ENCODE measurements at places on chromosomes 4 and X. TPM values are rescaled to one million over a fixed set of nuclear protein-coding genes. Genes with fewer than 3 reads are reported as not detected.
A peak's percentile ranks its signal among the peaks of the same experiment; 100 is the strongest.

DNA sequence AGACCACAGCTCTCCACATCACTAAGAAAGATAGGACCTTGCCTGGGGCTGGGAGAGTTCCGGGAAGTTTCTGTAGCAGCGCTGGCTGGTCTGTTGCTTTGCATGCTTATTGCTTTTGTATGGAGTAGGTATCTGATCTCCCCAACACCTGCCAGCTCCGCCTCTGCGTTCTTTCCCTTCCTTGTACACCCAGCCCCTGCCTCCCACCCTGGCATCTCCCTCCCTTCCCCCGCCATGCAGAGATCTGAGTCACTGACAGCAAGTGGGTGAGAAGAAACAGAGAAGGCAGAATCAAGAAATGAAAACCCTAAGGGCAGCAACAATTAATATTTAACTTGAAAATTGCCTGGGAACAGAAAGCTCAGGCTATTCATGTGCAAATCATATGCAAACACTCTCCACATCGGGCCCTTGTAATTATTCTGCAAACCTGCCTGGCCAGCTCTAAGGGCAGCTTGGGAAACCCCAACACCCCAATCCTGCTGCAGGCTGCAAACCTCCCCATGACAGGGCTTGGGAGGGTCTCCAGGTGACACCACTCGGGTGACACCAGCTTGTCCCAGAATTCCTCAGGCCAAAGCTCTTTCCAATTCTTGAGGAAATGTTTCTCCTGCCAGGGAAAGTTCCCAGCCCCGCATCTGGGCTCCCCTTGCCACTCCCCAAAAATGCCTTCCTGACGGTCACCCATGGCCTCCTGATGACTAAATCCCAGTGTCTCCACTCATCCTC, 257.2 kb downstream of the FBXW7 start:
- H3K36me3 ChIP-seq: no peaks in the 10 kb centered on the region
- DNase-seq: no peak
- no peak overlapping the region for H3K27ac ChIP-seq

GRCh38 chr4:73589261-73589847, 30.9 kb downstream of the RASSF6 start:
- H3K27ac ChIP-seq: no peak overlapping the region
- no peaks in the 10 kb centered on the region for H3K36me3 ChIP-seq
- H3K4me3 ChIP-seq: no peak overlapping the region
- no peaks in the 10 kb centered on the region for H3K27me3 ChIP-seq

DNA sequence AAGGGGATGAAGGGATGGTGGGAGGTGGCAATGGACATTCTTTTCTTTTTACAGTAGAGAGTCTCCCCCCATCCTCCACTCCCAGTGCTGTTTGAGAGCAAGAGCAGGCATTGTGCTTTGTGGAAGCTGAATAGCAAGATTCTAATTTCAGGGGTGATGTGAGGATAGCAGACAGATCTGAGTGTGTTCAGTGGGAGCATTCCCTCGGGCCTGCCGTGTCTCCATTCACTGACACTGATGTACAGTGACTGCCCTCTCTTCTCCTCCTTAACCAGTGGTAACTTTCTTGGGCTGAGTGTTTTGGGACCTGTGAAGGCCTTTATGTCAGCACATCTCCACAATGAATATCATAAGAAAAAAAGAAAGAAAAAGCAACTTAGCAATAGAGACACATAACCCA, 396.6 kb upstream of the RPS6KA3 start:
- H3K36me3 ChIP-seq: no peaks in the 10 kb centered on the region
- no peak for DNase-seq
- no peaks in the 10 kb centered on the region for H3K4me1 ChIP-seq
- no peak overlapping the region for H3K4me3 ChIP-seq
- H3K27me3 ChIP-seq: no peaks in the 10 kb centered on the region
- no peak overlapping the region for H3K27ac ChIP-seq

- H3K27me3 ChIP-seq: no peaks in the 10 kb centered on the region
- peak overlapping the region; percentile 96 for H3K27ac ChIP-seq
- H3K4me3 ChIP-seq: peak overlapping the region; percentile 70
- H3K36me3 ChIP-seq: peaks cover 44% of the 10 kb centered on the region
- peaks cover 98% of the 10 kb centered on the region for H3K4me1 ChIP-seq
Measured at GRCh38 chrX:154733066-154733425, 17.8 kb downstream of the GAB3 start.

- peak; percentile 33 for DNase-seq
- no peaks in the 10 kb centered on the region for H3K27me3 ChIP-seq
- H3K27ac ChIP-seq: peak overlapping the region; percentile 72
- peak overlapping the region; percentile 67 for H3K4me3 ChIP-seq
Measured at GRCh38 chrX:74536152-74536831, 78.1 kb downstream of the RLIM start.

- H3K36me3 ChIP-seq: no peaks in the 10 kb centered on the region
- H3K4me1 ChIP-seq: no peaks in the 10 kb centered on the region
- no peaks in the 10 kb centered on the region for H3K27me3 ChIP-seq
- H3K4me3 ChIP-seq: no peak overlapping the region
Measured at GRCh38 chr4:174058846-174059245, 224.6 kb downstream of the FBXO8 start.

- no peaks in the 10 kb centered on the region for H3K4me1 ChIP-seq
- H3K27ac ChIP-seq: no peak overlapping the region
- peaks cover 17% of the 10 kb centered on the region for H3K36me3 ChIP-seq
- no peaks in the 10 kb centered on the region for H3K27me3 ChIP-seq
- H3K4me3 ChIP-seq: no peak overlapping the region
Measured at GRCh38 chr4:103026868-103027267, 7.4 kb upstream of the SLC9B1 start.

- DNase-seq: peak; percentile 53
- peaks cover 15% of the 10 kb centered on the region for H3K27me3 ChIP-seq
- H3K27ac ChIP-seq: no peak overlapping the region
- no peak overlapping the region for H3K4me3 ChIP-seq
- no peaks in the 10 kb centered on the region for H3K36me3 ChIP-seq
Measured at GRCh38 chr4:154626793-154627484, 14.5 kb upstream of the FGG start.

GPRASP1 gene
- total RNA-seq: 1.1 TPM

Data from activated CD8-positive, alpha-beta T cell treated with anti-CD3 and anti-CD28 coated beads, Interleukin-2, amount 10 ng/mL, durations not matched to agents 7 days and 5 days (primary cell).